Peyer's patch (tissue), 4 donors: ENCODE measurements at places on chromosomes 11 and 22. TPM values are rescaled to one million over a fixed set of nuclear protein-coding genes. Genes with fewer than 3 reads are reported as not detected.

TRPC6 gene
- 31.4 TPM for total RNA-seq

CBY1 gene
- 9.6 TPM for total RNA-seq

ARHGAP8 gene
- total RNA-seq, result 17.3 TPM

MADD gene
- 71.6 TPM for total RNA-seq

SSTR3 gene
- not detected for total RNA-seq

DDX25 gene
- total RNA-seq, result not detected

FAM168A gene
- total RNA-seq, result 26.4 TPM

GSC2 gene
- not detected for total RNA-seq

SYT7 gene
- 12.3 TPM for total RNA-seq

GVQW3 gene
- total RNA-seq, result 23.9 TPM

OR4A16 gene
- not detected for total RNA-seq

EMID1 gene
- 7.1 TPM for total RNA-seq

ANO5 gene
- total RNA-seq, result 7.2 TPM

CSNK2A3 gene
- 2.0 TPM for total RNA-seq

ADORA2A gene
- 1.7 TPM for total RNA-seq
